ENCODE measurements at places on chromosomes 6 and 20.

- no peak for DNase-seq
These were observed 319.3 kb downstream of the PKHD1 start for GRCh38 chr6:51768087-51768486.

DNA sequence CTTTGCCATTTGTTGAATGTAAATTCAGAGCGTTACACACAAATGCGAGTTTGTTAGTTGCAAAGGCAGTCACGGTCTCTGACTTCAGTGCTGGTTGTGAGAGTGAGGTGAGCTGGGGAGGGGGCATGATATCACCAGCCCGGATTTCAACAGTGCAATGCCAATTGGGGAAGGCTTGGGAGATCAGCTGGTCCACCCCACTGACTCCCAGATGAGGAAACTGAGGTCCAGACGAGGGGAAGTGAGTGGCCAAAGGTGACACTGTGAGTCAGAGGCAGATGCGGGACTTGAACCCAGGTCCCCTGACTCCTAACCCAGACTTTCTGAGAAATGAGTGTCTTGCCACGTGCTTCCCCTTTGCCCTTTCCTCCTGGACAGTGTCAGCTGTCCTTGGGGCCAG is 62.1 kb downstream of the CEBPB start:
- no peak for DNase-seq

- no peak for DNase-seq
These were observed 16.1 kb upstream of the DOK5 start for GRCh38 chr20:54459279-54459678.

GRCh38 chr6:23202207-23202606 is 632.8 kb downstream of the HDGFL1 start:
- DNase-seq: no peak

GRCh38 chr20:41560970-41561369 is 57.2 kb downstream of the CHD6 start:
- DNase-seq: no peak

DNA sequence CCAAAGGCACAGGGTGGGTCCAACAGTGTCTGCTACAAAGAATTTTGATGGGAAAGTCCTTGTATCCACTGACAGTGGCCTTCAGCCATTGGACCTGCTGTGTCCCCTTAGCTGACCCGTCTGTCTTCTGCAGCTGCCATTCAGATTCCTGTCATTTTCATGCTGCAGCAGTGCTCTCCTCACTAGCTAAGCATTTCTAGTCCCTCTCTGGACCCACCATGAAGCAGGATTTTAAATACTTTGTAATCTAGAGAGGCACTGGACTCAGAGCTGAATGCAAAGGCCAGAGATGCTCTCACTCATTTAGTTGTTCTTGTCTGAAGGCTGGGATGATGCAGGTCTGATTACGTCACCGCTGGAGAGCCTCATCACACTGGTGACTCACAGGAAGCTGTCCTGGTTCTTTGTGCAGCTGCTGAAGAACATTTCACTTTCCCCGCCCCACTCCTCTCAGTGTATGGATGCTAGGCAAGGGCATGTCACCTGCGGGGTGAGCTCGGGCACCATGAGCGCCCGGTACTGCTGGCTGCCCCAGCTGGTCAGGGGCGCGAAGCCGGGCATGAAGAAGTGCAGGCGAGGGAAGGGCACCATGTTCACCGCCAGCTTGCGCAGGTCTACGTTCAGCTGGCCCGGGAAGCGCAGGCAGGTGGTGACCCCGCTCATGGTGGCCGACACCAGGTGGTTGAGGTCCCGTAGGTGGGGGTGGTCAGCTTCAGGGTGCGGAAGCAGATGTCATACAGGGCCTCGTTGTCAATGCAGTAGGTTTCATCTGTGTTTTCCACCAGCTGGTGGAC is 19.4 kb upstream of the TUBB2A start:
- DNase-seq: no peak

DNA sequence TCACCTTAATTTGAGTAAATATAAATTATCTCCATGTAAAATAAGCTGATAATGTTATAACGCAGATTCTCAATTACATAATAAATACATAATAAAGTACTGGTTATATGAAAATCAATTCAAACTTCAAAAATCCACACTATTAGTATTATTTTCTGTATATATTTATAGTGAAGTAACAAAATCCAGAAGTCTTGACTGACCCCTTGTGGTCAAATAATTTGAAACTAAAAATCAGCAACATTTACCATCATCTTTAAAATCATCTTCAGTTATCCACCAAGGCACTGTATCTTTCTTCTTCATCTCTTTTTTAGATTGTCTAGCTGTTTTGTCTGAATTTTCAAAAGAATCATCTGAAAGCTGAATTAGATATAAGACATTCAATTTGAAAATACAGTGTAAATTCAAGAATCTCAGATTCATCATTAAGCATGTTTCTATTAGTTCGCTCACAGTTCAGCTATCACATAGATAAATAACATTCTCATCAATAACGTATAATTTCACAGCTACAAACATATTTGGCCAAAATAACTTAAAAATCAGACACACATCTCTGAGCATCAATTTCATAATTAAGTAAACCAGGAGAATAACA is 6.5 kb downstream of the CEP162 start:
- DNase-seq: no peak

DNA sequence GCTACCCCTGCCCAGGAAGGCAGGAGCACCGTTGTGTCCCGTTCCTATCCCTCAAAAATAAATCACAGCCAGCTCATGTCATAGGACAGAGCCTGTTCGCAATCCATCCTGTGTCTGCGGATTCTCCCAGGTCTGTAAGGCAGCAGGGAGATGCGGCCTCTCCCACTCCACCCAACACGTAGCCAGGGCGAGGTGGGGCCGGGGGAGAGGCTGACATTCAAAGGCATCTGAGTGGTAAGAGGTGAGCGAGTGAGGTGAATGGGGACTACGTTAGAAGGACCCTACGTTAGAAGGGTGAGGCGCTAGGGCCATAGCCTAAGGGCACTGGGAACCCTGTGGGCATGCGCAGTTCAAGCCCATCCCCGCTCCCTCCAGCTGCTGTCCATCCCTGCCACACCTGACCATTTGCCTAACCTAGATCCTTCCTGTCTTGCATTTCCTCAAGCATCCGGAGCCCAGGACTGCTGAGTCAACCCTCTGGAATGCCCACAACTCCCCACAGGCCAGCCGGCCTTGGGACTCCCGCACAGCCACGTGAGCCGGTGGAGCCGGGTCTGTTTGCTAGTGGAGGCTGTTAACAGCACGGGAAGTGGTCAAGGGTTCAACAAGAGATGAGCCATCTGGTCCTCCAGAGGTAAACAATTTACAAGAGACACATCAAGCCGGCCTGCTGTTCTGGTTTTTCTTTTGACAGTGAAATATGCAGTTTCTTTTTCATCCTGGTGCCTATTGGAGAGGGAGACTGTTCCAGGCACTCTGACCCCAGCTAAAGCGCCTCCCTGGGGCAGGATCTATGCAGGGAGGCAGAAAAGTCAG is 45.9 kb downstream of the RIPOR3 start:
- no peak for DNase-seq

- no peak for DNase-seq
These were observed 667 bp downstream of the STX11 start for GRCh38 chr6:144150710-144151657.

DNA sequence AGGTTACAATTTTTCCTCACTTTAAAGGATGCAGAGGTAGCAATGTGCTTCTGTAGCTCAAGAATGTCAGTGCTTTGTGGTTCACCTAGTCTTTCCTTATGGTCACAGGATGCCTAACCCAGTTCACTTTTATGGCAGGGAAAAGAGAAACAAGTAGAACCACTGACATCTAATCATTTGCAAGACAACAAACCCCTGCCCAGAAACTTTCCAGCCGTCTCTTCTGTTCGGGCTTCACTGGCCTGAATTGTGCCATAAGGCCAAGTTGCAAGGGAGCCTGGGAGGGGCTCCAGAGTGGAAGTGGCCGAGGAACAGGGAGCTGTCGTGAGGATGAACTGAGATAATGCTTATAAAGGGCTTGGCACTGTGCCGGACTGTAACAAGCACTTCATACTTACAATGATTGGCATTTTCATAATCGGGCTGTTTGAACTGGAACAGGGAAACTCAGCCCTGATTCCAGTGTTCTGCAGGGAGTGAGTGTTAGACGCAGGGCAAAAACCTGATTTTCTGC is 212.6 kb downstream of the BCAS1 start:
- no peak for DNase-seq

DNA sequence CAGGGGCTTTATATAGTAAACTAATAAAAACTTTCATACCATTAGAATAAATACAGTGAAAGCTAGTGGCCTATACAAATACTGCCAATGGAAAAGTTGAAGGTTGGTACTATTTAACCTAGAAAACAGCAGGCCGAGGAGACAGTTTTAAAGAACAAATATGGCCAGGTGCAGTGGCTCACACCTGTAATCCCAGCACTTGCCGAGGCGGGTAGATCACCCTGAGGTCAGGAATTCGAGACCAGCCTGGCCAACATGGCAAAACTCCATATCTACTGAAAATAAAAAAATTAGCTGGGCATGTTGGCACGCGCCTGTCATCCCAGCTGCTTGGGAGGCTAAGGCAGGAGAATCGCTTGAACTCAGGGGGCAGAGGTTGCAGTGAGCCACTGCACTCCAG is 24.8 kb downstream of the GLYATL3 start:
- no peak for DNase-seq

DNA sequence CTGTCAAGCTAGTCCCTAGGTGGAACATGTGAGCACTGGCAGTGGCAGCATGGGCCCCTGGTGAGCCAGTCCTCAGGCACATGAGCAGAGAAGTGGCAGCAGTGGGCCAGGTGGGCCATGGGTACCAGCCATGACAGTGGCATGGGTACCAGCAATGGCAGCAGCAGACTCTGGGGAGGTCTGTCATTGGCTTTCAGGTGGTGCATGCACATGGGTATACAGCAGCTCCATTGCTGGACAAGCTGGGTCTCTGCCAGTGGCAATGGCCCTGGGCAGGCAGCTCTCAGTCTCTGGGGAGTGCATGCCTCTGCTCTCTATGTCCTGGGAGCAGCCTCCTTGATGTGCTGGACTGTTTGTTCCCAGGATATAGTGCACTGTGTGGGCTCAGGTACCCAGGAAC is 65.3 kb downstream of the KAT14 start:
- no peak for DNase-seq

DNA sequence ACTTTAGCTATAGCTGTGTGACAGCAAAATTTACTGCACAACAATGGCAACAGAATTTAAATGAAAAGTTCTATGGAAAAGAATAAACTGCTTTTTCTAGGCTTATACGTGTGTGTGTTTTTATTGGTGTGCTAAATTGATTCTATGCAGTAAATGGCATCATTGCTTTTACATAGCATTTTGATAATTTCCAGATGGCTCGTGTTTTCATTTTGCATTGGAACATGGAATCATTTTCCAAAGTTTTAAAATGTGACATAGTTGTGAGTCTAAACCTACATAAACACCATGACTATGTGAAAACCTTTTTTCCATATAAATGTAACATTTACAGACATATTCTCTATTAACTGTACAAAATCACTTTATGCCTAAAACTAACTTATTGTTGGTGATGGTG is 127.8 kb downstream of the SIM1 start:
- DNase-seq: no peak

GRCh38 chr6:8831366-8832152 is 396.2 kb upstream of the SLC35B3 start:
- DNase-seq: no peak

DNA sequence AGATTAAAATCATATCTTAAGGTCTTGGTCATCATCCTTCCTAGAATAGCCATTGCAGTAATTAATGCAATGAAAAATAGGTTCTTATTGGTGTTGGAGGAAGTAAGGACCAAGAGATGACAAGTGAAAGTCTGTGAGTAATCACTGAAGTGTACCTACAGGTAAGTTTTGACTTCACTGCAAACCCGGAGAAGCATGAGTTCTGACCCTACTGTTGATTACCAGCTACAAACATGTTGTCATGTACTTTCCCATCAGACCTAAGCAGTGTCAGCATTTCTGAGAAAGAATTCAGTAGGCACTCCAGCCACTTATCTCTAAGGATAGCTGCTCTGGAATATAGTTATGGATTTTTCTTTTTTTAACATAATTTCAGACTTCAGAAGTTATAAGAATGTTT is 280.9 kb downstream of the ZFAND3 start:
- DNase-seq: no peak

GRCh38 chr6:158653577-158654354 is 3.9 kb downstream of the SYTL3 start:
- DNase-seq: no peak

- no peak for DNase-seq
These were observed 207.6 kb downstream of the ANKRD60 start for GRCh38 chr20:58020656-58021454.

GRCh38 chr6:72218125-72218524 is 331.8 kb downstream of the RIMS1 start:
- no peak for DNase-seq

DNA sequence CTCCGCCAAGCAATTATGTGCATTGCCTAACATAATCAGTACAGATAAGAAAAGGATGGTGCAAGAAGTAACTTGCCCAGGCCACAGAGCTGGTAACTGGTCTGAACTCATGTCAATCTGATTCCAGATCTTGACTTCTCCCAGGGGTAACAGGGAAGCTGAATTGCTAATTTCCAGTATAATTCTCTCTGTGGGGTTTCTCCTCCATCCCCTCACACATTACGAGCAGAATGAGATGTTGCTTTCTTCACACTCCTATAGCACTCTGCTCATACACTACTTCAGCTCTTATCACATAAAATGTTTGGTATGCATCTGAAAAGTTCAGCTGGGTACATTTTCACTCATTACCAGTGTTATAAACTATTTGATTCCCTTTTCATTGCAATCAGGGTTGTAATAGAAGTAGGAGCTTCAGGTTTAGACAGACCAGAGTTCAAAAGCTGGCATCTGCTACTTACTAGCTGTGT is 24.0 kb upstream of the LRRC1 start:
- no peak for DNase-seq

- DNase-seq: no peak
These were observed 19.8 kb downstream of the COL20A1 start for GRCh38 chr20:63312690-63313348.

DNA sequence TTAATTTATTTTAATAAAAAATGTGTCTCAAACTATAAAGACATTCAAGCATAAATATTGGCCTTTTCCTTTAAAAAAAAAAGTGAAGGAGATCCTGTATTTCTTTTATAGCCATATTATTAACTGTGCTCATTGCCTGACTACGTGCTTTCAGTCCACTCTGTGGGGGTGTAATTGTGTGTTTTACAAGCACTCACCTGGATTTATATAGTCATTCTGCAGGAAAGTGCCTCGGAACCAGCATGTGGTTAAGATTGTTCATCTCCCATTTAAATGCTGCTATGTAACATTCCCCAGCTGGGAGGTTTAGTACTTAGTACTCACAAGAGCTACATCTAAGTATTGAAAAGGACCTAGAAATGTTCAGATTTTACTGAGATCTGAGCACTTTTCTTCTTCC is 47.9 kb upstream of the SLC22A16 start:
- DNase-seq: no peak

GRCh38 chr6:53961679-53962370 is 149.4 kb upstream of the MLIP start:
- no peak for DNase-seq

- DNase-seq: no peak
These were observed 29.8 kb upstream of the SLC2A12 start for GRCh38 chr6:134082191-134082590.

DNA sequence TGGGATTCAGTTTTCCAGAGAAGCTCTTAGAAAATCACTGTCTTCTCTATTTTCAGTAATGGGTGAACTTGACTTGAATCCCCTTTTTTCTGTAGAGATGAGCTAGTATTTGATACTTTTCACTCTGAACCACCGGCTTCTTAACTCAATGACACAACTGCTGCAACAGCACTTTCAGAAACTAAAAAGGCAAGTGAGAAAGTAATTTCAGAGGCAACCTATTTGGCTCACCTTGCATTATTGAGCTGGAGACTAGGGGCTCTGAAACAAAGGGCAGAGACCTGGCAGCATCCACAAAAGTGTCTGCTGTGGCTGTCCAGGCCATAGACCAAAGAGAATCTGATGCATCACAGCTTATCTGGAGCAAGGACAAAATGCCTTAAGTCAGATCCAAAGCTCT is 289.8 kb upstream of the IRAK1BP1 start:
- DNase-seq: no peak

All from right renal pelvis (tissue), 4 donors.